ENCODE measurements at places on chromosomes 3 and 15. TPM values are rescaled to one million over a fixed set of nuclear protein-coding genes. Genes with fewer than 3 reads are reported as not detected.

DNA sequence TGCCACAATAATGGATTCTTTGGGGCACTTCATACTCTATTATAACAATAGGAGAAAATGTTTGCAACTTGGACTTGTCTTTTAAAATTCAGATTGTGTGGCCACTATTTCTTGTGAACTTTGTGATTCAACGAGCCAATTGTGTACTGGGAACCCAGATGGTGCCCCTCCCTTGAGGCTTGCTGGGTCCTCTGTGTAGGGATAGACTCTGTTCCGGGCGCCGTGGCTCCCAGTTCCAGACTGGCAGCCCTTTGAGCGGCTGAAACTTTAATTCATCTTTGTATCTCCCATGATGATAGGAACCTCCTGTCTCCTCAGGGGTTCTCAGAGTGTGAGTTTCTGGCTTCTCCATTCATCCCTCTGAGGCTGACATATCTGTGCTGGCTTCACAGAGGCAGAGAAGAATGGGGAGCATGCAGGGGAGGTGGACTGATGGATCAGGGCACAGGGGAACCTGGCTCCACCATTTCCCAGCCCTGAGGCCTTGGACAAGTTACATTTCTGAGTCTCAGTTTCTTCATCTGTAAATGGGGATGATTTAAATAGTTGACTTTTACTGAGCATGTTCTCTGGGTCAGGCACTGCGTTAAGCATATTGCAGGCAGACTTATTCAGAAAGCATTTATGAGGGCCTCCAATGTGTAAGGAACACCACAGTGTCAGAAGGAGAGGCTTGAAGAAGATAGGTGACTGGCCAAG, 15.2 kb upstream of the ANKDD1A start:
- DNase-seq = no peak

DNA sequence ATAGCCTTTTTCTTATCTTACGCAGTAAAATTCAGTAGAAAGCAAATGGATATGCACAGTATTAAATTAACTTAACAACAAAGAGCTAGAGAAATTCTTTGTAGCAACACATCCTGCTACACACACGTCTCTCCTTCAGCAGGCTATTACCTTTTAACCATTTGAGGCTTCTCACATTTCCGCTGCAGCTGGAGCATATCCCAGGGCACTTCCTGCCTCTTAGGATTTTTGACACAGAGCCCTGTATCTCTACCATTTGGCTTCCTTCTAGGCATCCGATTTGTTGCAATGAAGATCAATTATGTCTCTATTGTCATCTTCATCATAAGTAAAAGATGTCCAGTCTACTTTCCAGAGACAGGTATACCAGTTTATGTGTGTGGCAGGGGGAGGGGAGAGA, 292.4 kb upstream of the CBLB start:
- no peak for DNase-seq

GRCh38 chr15:76059320-76060117, at the start of gene TMEM266:
TSS of gene TMEM266 (plus strand) at chr15:76059985. CDS start at chr15:76134264, 74,279 bp downstream.
- DNase-seq = peak; percentile 56

DNA sequence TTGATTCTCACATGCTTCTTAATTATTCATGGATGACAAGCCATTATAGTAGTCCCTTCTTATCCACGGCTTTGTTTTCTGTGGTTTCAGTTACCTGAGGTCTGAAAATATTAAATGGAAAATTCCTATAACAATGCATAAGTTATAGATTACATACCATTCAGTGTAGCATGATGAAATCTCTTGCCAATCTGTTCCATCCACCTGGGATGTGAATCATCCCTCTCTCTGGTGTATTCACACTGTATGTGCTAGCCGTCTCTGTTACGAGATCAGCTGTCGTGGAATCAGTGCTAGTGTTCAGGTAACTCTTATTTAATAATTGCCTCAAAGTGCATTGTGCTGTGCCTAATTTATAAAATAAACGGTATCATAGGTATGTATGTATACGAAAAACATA, 5.2 kb downstream of the WDR5B start:
- DNase-seq = no peak

GRCh38 chr3:114364806-114365654, 71.2 kb downstream of the TIGIT start:
- no peak for DNase-seq

DNA sequence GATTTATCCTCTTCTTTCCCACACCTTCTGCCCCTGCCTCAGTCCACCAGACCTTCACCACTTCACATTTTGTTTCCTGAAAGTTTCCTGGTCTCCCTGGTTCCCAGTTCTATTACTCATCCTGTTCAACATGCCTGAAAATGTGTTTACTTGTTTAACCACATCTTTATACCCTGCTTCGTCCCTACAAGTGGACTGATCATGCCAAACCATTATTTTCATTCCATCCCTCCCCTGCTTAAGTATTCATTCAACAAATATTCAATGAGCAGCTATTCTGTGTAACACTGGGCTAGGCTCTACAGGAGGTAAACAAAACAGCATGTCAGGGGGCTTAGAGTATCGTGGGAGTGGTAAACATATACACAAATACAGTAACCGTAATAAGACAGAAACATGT, 5.5 kb downstream of the MYO5A start:
- DNase-seq = no peak

DNA sequence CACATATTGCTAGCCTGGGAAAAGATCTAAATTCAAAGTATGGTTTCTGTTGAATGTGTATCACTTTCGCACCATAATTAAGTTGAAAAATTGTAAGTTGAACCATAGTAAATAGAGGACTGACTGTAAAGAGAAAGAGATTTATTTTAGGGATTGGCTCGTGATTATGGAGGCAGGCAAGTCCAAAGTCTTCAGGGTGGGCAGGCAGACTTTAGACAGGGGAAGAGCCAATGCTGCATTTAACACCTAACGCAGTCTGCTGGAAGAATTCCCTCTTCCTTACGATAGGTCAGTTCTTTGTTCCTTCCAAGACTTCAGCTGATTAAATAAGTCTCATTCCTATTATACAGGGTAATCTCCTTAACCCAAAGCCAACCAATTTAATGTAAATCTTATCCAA, 15.8 kb downstream of the C3orf85 start:
- no peak for DNase-seq

DNA sequence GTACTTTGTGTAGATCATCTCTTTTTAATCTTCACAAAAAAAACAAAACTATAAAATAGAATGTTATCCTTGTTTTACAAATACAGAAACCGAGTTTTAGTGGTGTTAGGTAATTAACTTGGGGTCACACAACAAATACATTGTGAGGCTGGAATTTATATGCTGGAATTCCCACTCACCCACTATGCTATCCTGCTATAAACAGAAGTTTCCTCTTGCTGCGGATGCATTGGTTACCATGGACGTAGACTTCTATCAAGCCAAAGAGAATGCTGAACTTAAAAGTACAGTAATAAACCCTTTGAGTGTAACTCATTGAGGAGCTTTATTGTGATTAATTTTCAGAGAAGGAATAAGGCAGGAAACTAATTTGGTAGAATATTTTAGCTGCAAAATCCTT, 9.2 kb downstream of the SNAP23 start:
- DNase-seq = no peak

- no peak for DNase-seq
These were observed 65.5 kb downstream of the CORO2B start for GRCh38 chr15:68644083-68644904.

Gene CCR3
- polyA plus RNA-seq = 0.19 TPM

Gene INKA1
- polyA plus RNA-seq = 24.0 TPM

Gene NPAP1
- not detected for polyA plus RNA-seq

All from B cell (primary cell).